ENCODE measurements at places on chromosomes 1 and 21.
A peak's percentile ranks its signal among the peaks of the same experiment; 100 is the strongest.

- DNase-seq, result no peak
Observed at GRCh38 chr1:240474133-240474614, 137.8 kb downstream of the GREM2 start.

DNA sequence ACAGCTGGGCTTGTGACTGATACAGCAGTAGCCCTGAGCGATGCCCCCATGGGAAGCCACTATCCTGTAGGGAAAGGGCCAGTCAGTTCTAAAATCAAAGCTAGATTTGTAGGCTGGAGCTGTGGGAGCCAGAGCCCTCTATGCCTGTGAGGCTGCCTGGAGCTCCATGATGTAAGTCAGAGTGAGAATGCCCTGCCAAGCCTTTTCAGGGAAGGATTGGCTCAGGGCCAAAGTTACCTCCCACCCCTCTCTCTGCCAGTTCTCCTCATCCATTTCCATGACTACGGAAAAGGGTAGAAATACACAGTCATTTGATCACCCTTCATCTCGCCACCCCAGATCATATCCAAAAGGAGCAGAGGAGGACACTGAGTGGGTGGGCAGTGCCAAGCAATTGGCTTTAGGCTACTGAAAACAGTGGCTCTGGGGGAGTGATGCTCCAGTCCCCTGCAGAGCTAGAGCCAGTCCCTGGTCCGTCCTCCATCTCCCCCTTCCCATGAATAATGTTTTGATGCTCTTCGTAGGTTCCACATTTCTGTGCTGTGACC is 59.5 kb upstream of the KCNA3 start:
- DNase-seq, result no peak

- no peak for DNase-seq
Observed at GRCh38 chr1:192627901-192628300, 8.0 kb upstream of the RGS13 start.

GRCh38 chr1:219188331-219188803 is 14.7 kb downstream of the LYPLAL1 start:
- no peak for DNase-seq

DNA sequence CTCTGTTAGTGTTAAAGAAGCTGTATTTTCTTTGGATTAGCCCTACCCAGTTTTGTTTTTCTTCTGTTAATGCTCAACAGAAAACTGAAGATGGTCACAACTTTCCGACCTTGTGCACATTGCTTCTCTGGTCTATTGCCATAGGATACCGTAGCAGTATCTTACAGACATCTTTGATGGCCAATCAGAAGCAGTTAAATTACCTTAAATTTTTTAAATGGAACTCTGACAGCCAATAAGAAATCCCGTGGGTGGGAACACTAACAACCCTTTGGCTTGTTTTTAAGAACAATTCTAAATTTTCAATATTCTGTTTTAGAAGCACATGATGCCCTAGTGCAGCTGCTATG is 17.2 kb downstream of the NFYC start:
- DNase-seq, result no peak

- DNase-seq, result no peak
Observed at GRCh38 chr1:236261033-236261432, 20.7 kb downstream of the ERO1B start.

GRCh38 chr1:172895050-172895460 is 155.7 kb downstream of the TNFSF18 start:
- no peak for DNase-seq

DNA sequence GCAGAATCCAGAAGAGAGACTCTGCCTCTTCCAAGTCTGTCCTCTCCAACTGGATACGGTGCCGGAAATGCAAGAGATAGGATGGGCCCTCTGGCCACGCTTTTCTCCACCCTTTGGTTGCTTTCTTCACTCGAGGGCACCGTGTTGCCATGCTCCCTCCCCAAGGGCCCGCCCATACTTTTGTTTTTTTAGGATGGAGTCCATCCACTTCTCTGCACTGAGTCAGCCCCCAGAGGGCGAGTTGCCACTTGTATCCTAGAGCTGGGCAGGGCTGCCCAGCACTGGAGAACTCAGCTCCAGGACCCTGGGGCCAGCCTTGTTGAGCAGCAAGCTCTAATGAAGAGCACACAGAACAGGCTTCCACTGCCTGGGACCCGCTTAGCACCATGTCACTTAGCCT is 25.5 kb downstream of the IFNGR2 start:
- DNase-seq, result no peak

DNA sequence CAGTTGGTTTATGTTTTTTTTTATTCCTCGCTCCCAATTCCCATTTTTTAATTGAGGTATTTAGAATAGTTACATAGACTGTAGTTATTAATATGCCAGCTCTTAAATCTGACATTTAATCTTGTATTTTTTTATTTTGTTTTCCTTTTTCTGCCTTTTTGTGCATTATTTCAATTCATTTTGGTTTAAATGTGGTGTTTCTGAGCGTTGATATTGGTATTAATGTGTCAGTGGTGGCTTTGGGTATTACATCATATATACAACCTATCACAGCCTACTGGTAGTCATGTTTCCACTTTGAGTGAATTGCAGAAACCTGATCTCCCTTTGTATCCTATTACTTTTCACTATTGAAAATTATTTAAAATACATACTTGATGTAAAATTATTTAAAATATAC is 1027.3 kb downstream of the KCNT2 start:
- DNase-seq, result no peak

- peak; percentile 80 for DNase-seq
Observed at GRCh38 chr1:227357171-227357926, 39.1 kb upstream of the CDC42BPA start.

GRCh38 chr1:25669781-25670567 is 53.4 kb downstream of the MAN1C1 start:
- DNase-seq, result no peak

DNA sequence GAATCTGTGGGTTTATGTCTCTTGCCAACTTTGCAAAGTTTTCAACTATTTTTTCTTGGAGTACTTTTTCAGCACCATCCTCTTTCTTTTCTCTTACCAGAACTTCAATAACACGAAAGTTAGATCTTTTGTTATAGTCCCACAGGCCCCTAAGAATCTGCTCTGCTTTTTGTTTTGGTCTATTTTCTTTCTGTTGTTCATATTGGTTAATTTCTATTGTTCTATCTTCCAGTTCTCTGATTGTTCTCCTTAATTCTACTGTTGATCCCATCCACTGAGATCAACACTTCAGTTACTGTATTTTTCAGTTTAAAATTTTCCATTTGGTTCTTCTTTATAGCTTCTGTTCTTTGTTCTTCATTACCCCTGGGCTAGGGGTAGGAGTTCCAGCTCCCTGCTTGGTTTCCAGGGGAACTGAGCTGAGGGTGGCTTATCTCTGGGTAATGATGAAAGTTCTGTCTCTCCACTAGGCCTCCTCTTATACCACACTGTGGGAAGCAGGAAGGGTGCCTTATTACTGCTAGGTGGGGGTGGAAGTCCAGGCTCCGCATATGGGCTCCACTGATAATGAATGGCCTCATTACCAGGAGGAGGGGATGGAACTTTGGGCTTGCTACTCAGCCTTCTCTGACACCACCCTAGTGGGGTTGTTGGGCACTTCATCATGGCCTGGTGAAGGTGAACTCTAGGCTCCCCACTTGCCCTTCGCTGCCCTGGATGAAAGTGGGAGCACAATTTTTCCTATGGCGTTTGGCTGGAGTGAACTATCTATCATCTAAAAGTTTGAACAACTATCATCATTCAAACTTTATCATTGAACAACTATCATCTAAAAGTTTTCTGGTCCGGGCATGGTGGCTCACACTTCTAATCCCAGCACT is 39.3 kb downstream of the NAV1 start:
- DNase-seq, result no peak

DNA sequence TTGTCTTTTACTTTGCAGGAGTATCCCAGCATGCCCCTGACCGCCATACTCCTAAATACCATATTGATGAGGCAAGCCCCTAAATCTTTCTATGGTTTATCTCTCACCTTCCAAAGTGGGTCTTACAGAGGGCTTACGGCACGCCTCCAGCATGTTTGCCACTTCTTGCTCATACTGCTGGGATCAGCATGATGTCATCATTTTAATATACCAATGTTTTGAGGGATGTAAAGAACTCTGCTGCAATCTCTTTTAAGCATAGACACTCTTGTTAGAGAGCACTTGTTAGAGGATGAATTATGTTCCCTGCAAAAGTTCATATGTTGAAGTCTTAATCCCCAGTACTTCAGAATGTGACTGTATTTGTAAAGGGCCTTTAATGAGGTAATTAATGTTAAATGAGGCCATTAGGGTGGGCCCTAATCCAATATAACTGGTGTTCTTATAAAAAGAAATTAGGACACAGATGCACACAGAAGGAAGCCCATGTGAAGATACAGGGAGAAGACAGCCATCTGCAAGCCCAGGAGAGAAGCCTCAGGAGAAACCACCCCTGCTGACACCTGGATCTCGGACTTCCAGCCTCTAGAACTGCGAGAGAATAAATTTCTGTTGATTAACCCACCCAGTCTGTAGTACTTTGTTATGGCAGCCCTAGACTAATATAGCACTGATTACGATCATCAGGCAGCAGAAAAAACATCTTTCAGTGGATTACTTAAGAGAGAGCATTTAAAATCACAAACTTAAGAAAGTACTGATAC is 16.4 kb upstream of the ABCB10 start:
- DNase-seq, result no peak

DNA sequence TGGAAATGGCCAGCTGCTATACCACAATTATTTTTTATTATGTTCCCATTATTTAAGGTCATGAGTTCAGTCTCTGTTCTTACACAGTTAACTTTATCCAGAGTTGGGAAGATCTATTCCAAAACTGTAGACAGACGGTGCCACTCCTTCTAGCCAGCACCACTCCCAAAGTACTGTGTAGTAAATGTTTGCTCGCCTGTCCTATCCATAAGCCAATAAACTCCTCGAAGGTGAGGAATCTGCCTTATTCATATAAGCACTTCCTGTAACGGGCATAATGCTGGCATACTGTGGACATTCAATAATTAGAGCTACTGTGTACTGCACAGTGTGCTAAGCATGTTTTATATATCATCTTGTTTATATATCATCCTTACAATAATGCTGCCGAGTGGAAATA is 26.1 kb upstream of the STMN1 start:
- no peak for DNase-seq

DNA sequence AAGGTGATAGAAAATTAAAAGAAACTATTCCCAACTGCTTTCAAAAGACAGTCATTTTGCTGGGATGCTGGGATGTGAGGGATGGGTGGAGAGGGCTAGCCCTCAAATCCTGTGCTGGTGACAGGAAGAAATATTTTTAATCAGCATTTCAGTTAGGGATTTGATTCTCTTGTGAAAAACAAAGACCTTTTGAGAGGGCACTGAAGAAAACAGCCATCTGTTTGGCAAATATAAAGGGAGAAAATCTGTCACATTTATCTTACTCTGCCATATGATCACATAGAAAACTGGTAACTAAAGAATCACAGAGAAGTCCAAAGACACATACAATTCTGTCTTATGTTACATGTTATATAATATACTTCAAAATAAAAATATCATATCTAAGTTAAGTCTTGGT is 12.3 kb downstream of the STXBP3 start:
- DNase-seq, result no peak

DNA sequence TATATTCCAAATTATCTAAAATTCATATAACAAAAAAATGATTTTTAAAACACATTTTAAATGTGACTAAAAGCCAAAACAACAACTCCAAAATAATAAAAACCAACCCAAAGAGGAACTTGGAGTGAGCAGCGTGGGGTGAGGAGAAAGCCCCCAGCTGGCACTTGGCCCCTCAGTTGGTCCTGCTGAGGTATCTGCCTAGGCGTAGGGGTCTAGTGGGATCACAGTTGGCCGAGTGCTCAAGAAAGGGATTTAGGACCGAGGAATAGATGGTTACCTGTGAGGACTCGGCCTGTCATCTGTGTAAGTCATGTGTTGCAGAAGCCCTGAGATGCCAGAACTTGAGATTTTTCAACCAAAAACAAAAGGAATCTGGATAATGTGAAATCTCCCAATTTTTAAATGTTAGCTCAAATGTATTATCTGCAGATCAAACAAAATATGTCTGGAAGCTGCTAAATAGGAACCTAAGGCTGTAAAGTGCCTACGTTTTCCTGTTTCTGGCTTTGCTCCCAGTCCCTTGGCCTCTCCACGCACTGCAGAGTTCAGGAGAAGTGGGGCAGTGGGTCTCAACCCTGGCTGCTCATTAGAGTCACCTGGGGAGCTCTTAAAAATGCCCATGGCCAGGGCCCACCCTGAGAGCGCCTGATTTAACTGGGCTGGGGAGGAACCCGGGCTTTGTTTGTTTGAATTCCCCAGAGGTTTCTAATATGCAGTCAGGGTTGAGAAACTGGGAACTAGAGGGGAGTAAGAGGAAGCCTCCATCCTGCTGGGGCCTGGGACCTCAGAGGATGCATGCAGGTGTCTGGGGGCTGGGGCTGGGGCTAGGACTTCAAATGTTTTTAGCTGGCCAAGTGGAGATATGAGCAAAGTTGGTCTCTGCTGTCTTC is 38.5 kb upstream of the LDLRAP1 start:
- DNase-seq, result no peak

GRCh38 chr1:72431810-72432209 is 149.5 kb upstream of the NEGR1 start:
- DNase-seq, result no peak

GRCh38 chr1:185073725-185074124 is 28.4 kb downstream of the RNF2 start:
- DNase-seq, result no peak

DNA sequence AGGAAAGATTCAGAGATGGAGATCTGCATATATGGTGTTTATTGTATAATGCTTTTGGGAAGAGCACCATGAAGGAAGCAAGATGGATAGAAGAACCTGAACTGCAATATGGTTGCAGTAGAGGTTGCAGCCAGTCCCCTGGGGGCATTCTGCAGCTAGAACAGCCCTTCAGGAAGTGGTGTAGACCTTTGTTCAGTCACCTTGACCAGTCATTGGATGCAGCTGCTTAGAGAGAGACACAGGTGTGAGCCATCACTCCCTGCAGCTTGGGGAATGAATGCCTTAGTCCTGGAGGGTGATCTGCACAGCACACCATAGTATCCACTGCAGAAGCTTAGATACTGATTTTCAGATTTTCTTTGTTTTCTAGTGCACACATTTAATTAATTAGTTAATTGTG is 42.3 kb downstream of the NEK7 start:
- DNase-seq, result no peak

- DNase-seq, result no peak
Observed at GRCh38 chr1:67688526-67689219, 3.7 kb downstream of the GADD45A start.

GRCh38 chr1:210246447-210246846 is 13.9 kb downstream of the SERTAD4 start:
- no peak for DNase-seq

All from coronary artery (tissue), 2 donors.